ENCODE measurements at places on chromosomes 16 and 17. TPM values are rescaled to one million over a fixed set of nuclear protein-coding genes. Genes with fewer than 3 reads are reported as not detected.

MYCBPAP gene
- polyA plus RNA-seq, result 1.2 TPM

DNA sequence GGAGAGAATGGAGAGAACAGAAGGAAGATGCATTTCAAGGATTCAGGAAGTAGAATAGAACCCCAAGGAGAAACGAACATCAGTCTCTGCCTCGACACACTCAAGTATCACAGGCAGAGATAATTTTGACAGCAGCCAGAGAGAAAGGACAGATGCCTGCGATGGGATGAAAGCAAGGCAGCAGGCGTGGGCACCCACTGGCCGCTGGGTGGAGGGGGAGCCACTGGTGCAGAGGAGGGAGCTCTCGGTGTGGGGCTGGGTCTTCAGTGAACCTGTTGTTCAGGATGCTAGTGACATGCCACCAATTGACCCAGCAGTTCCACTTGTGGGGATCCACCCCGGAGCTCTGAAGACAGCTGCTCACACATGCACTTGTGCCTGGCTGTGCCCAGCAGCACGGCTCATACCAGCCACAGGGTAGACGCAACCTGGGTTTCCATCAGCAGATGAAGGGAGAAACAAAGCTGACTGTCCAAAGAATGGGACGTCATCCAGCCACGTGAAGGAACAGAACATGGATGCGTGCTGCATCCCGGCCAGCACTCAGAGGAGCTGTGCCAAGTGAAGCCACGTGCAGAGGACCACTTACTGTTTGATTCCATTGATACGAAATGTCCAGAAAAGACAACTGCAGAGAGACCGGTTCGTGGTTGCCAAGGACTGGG is 127.0 kb downstream of the BANP start:
- no peak for DNase-seq

- no peak for DNase-seq
Observed at GRCh38 chr16:85364323-85365040, 248.6 kb upstream of the GSE1 start.

DNA sequence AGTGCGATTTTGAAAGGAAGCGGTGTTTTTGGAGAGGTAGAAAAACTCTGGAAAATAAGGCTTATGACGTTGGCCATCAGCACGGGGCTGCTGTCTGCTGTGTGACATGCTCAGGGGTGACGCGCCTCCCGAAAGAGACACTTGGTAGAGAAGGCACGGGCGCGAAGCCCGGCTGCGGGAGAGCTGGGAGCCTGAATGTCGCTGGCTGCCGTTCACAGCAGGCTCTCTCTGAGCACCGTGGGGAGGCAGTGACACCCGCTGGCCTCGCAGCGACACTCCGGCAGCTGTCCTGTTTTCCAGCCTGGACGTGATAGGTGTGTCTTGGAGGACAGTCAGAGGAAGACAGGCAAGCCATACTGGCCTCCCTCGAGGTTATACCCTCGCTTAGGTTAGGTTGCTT is 759.1 kb upstream of the RBFOX1 start:
- no peak for DNase-seq

- no peak for DNase-seq
Observed at GRCh38 chr16:49548325-49548970, 174.8 kb downstream of the C16orf78 start.

All from A549 (cell line).